Mammary epithelial cell (primary cell): ENCODE measurements at places on chromosomes 11 and 22. TPM values are rescaled to one million over a fixed set of nuclear protein-coding genes. Genes with fewer than 3 reads are reported as not detected.

The FEN1 gene
- polyA plus RNA-seq = 65.0 TPM

The IGLL1 gene
- not detected for polyA plus RNA-seq

The APOL4 gene
- polyA plus RNA-seq = not detected

The KCNQ1OT1 gene
- 0.01 TPM for polyA plus RNA-seq

The ZNF280B gene
- 0.14 TPM for polyA plus RNA-seq

The C22orf31 gene
- polyA plus RNA-seq = not detected

The WT1 gene
- polyA plus RNA-seq = not detected

The OR51E2 gene
- not detected for polyA plus RNA-seq

The CCDC116 gene
- 0.03 TPM for polyA plus RNA-seq

The RPS19BP1 gene
- polyA plus RNA-seq = 89.0 TPM

The DGCR6 gene
- polyA plus RNA-seq = 1.1 TPM

The CCDC73 gene
- polyA plus RNA-seq = not detected

The KRTAP5-8 gene
- not detected for polyA plus RNA-seq
